ENCODE measurements at places on chromosomes 1 and 21.

GRCh38 chr1:201793306-201793925 lies 35.5 kb upstream of the IPO9 start:
- no peak for DNase-seq

GRCh38 chr1:26574719-26575251 lies 45.2 kb downstream of the RPS6KA1 start:
- no peak for DNase-seq

DNA sequence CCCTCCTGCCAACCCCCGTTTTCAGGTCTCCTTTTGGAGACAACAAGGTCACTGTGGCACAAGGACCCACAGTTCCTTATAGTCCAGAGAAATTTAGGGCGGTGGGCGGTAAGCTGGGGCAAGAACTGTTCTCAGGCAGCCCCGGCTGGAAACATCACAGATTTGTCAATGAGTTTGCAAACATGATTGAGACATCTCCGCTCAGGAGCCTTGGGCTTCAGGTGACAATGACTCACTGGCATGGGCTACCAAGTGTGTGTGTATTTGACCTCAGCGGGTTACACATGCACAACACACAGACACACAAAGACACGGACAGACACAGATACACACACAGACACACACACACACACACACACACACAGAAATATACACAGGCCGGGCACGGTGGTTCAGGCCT lies 58.2 kb upstream of the ABCG1 start:
- DNase-seq, result no peak

DNA sequence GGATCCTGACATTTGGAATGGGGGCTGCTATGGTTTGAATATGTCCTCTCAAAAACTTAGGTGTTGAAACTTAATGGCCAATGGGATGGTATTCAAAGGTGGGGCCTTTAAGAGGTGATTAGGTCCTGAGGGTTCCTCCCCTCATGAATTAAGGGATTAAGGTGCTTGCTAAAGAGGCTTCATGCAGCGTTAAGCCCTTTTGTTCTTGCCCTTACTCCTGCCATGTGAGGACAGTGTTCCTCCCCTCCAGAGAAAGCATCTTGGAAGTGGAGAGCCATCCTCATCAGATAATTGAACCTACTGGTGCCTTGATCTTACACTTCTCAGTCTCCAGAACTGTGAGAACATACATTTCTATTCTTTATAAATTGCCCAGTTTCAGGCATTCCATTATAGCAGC lies 146.6 kb downstream of the KCNJ6 start:
- no peak for DNase-seq

DNA sequence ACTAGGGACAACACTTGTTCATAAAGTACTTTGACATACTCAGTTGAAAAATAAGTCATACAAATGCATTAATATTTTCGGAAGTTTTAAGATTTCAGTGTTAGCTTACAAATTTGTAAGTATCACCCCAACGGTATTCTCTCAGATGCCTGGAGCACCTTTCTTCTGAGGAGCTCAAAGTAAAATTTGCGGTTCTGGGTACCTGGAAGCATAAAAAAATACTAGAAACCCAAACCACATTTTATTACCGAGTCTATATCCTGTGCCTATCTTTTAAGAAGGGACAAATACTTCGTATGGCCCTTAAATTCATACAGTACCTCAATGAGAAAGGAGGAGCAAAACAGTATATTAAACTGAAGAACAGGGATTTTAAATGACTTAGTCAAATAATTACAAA lies 10.2 kb downstream of the SRSF4 start:
- DNase-seq, result no peak

DNA sequence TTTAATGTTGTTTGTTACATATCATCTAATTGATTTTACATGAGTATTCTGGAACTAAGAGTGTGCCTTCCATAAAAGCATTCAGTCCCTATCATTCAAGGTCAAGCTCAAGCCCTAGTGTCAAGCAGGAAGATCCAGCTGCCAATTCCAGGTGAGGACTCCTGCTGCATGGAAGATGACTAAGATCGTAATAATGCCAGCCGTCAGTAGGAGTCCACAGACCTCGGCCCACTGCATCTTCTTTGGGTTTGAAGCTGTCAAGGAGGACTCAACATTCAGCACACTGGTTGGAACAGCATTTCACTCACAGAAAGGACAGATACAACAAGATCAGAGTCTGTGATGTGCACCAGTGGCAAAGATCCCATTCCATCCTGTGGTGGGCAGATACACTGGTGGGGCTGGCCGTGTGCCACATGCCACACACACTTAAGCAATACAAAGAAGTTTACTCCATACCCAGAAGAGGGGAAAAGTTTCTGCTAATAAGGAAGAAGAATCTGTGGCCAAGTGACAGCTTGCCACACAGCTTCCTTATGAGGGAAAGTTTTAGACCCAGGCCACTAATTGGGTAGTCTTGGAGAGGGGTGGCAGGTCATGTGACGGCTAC lies 160.4 kb downstream of the PIK3R3 start:
- no peak for DNase-seq

- no peak for DNase-seq
Observed at GRCh38 chr1:21942464-21942863, 5.4 kb upstream of the HSPG2 start.

All from hypothalamus (tissue), 51 donors.